ENCODE measurements at places on chromosomes 11 and 22.

- DNase-seq, result no peak
Observed at GRCh38 chr11:969651-970205, 44.1 kb downstream of the AP2A2 start.

- DNase-seq, result peak; percentile 26
Observed at GRCh38 chr22:36171941-36172340, 11.4 kb upstream of the APOL3 start.

- no peak for DNase-seq
Observed at GRCh38 chr11:68680541-68681231, 3.7 kb upstream of the GAL start.

DNA sequence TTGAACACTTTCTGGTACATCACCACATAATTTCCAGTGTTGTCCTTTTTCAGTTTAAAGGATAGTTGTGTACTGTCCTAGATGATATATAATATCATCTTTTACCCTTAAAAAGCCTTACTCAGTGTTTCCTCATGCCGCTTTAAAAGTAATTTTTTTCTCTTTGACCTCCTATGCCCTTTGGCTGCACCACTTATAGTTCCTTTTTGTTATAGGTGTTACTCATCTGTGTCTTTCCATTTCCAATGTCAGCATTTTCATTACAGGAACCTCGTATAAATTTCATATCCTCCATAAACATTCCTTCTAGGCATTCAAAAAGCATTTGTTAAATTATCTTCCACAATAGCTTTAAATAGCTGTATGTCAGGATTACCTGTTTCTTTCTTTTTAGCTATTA is 40.8 kb downstream of the USP47 start:
- DNase-seq, result no peak

GRCh38 chr22:25465949-25466348 is 98.5 kb upstream of the GRK3 start:
- no peak for DNase-seq

- no peak for DNase-seq
Observed at GRCh38 chr11:69637941-69638871, 2.8 kb upstream of the CCND1 start.

DNA sequence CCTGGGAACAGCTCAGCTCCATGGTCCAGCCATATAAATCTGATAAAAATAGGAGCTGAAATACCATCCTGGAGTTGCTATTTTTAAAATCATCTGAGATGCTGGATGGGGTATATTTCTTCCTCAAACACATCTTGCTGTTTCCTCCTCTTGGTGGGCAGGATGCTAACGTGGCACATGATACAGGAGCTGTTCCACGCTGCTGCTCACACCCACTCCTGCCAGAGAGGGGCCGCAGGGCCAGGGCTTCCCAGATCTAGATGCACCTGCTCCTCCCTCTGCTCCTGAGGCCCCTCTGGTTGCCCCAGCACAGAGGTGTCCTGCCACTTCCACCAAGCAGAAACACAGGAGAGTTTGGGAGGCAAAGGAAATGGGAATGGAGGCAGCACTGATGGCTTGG is 3.3 kb upstream of the ST3GAL4 start:
- no peak for DNase-seq

GRCh38 chr11:63888170-63889086 is 28.5 kb downstream of the RCOR2 start:
- DNase-seq, result peak; percentile 80

DNA sequence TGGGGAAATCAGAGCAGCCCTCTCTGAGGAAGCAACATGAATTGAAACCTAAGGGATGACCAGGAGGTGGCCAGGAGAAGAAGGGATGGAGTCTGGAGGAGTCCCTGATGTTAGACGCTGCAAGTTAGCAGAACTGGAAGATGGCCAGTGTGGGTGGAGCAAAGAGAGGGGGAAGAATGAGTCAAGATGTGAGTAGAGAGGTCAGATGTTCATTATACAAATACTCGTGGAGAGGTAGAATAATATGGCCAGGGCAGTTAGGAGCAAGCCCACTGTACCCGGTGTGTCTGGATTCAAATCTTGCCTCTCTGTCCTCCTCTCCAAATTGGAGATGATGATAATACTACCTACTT is 242.0 kb downstream of the TENM4 start:
- DNase-seq, result no peak

- no peak for DNase-seq
Observed at GRCh38 chr11:117219001-117219400, 12.9 kb downstream of the PCSK7 start.

- DNase-seq, result no peak
Observed at GRCh38 chr22:37907036-37907954, 1.2 kb downstream of the MICALL1 start.

DNA sequence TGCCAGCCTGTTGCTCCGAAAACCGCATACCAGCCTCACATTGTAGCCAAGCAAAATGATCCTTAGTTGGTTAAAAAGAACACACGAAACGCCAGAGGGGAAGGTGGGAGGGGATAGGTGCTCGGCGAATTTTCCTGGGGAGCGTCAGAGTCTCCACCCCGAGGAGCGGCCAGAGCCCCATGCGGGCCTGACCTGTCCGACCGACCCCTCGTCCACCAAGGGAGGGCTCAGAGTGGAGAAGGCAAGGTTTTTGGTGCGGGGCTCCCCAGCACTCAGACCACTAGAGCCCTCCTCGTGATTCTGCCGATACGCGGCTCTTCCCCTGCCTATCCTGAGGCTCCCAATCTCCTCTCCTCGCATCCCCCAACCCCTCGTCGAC is 39.6 kb downstream of the DIXDC1 start:
- no peak for DNase-seq

- no peak for DNase-seq
Observed at GRCh38 chr11:64157631-64158394, 8.1 kb downstream of the MACROD1 start.

DNA sequence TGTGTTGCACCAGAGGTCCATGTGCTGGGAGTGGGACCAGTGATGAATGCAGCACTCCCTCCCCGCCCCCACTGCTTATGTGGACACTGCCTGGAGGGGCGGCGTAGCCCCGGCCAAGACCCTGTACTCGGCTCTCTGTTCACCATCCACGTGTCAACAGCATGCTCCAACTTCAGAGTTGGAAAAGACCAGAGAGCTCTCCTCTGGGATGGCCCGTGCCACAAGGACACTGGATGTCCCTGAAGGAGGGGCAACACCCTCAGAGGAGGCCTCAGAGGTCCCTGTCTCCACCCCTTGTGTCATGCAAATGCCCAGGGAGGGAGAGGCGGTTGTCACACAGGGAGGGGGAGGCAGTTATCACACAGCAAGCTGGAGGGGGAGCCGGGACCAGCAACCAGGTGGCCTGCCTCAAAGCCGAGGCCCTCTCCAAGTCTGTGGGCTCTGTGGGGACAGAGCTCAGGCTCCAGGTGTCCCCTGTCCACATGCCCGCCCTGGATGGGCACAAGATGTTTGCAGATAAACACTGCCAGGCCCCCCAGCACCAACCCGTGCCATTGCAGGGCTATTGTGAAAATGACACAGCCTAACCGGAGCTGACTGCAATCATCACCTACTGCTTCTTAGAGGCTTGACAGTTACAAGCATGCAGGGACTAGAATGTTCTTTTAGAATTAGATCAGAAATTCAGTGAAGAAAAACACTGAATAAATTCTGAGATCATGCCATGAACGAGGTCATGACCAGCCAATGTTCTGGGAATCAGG is 121.1 kb downstream of the PHF21B start:
- DNase-seq, result no peak

DNA sequence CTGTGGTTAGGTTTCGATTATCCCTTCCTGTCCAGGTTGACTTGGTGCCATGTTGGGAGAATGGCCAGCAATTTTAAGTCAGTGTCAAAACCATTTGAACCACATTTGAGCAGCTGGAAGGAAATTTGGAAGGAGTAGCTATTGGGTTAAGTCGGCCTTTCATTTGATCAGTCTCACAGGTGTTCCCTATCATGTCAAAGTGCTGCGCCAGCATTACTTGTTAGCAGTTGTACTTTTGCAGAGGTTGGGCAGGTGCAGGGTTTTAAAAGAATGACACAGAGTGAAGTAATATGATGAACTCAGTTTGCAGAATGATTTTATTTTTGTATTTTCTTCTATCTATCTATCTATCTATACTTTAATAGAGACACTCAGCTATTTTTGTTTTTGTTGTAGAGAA is 6.4 kb upstream of the TYMP start:
- no peak for DNase-seq

- no peak for DNase-seq
Observed at GRCh38 chr11:117583063-117583801, 213.8 kb downstream of the DSCAML1 start.

- no peak for DNase-seq
Observed at GRCh38 chr11:112826788-112827187, 134.4 kb upstream of the NCAM1 start.

DNA sequence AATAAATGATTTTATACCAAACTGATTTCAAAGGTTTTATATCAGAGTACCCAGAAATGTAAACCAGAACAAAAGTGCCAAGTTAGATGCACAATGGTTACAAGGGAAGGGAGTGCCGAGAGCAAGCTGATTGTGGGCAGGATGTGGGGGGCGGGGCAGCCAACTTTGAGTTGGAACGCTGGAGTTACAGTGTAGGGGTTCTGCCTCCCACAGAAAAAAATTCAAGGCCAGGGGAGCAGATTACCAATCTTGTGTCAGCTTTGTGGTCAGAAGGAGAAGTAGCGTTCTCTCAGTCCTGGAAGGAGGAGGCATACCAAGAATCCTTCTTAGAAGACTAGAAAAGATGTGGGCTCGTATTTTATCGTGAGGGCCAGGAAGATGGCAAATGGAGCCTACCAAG is 15.9 kb upstream of the POU2AF2 start:
- no peak for DNase-seq

GRCh38 chr22:23369054-23369685 is 188.9 kb downstream of the BCR start:
- DNase-seq, result peak; percentile 21

DNA sequence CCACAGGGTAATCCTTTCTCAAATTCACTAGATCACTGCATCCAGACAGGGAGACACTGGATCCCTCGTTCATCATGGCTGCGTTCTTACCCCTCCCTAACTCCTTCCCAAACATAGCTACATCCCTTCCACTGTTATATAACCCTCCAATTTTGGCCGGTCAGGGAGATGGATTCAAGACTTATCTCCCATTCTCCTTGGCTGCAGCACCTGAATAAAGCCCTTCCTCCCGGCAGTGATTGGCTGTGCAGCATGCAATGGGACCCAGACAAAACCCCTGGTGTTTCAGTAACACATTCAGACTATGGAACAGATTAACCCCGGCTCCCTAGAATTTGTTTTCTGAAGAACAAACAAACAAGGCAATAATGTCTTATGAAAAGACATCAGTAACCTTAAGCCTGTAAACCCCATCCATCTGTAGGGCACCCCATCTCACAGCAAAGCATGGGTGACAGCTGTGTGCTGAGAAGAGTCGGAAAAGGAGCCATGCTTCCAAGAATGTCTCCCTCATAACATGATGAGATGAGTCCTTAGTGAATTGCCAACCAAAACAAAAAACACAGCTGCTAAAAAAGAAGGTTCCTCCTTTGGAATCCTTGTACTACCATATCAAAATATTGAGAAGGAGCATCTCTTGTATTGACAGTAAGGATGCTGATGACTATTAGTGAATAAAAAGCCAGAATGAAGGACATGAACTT is 5.0 kb downstream of the MIF start:
- DNase-seq, result no peak

DNA sequence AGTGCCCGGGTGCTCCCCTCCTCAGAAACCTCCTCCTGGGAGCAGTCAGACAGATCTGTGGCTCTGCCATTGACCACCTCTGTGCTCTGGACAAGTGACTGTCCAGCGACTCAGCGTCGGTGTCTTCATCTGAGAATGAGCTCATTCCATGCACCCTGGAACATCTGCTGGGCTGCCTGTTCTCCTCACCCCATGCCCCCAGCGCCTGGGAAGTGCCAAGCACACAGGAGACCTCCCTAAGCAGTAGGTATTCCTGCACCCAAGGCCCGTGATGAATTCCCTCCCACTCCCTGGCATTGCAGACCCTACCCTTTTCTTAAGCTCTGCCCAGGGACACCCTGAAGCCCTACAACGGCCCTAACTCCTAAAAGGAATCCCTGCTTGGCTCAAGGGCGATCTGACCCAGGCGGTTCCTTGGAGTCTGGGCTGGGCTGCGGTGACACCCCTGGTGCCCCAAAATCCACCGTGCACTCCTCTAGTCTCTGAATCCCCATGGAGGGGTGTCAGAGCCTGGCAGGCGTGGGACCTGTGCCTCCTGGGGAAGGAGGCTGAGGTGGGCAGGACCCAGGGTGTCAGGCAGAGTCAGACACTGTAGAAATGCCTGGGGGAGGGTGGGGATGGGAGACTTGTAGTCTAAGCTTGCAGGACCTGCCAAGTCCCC is 92.0 kb downstream of the CEP164 start:
- no peak for DNase-seq

DNA sequence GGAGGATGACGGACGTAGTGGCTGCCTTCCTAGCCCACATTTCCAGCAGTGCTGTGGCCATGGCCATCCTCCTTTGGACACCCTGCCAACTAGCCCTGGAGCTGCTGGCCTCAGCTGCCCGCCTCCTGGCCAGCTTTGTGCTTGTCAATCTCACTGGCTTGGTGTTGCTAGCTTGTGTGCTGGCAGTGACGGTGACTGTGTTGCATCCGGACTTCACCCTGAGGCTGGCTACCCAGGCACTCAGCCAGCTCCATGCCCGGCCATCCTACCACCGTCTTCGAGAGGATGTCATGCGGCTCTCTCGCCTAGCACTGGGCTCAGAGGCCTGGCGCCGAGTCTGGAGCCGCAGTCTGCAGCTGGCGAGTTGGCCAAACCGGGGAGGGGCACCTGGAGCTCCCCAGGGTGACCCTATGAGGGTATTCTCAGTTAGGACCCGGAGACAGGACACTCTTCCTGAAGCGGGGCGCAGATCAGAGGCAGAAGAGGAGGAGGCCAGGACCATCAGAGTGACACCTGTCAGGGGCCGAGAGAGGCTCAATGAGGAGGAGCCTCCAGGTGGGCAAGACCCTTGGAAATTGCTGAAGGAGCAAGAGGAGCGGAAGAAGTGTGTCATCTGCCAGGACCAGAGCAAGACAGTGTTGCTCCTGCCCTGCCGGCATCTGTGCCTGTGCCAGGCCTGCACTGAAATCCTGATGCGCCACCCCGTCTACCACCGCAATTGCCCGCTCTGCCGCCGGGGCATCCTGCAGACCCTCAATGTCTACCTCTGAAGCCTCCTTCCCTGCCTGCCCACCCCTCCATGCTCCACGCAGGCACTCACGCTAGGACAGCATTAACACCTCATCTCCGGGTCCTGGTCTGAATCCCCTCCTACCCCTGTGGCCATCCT is 1.6 kb downstream of the RNF26 start:
- DNase-seq, result no peak

DNA sequence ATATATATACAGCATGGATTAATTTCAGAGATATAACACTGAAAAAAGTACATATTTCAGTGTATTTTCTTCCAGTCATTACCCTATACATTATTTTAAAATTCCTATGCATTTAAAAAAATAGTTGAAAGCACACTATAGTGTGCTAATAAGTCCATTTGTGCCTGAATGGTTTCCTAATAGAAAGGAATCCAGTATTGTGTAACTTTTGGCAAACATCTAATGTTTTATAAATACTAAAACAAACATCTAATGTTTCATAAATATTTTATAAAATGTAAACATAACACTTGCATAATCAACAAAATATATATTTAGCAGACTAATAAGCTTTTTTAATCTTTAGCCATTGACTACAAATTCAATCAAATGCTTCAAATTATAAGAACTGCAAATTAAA is 126.6 kb upstream of the FIBIN start:
- no peak for DNase-seq

- no peak for DNase-seq
Observed at GRCh38 chr11:74024261-74025029, 15.6 kb upstream of the UCP3 start.

All from activated CD8-positive, alpha-beta memory T cell treated with anti-CD3 and anti-CD28 coated beads for 24 hours (primary cell).